T-cell (primary cell): ENCODE measurements at places on chromosomes 1 and 21. TPM values are rescaled to one million over a fixed set of nuclear protein-coding genes. Genes with fewer than 3 reads are reported as not detected.

GRCh38 chr1:214331827-214332423 lies 51.0 kb downstream of the SMYD2 start:
- peak; percentile 46 for DNase-seq

DNA sequence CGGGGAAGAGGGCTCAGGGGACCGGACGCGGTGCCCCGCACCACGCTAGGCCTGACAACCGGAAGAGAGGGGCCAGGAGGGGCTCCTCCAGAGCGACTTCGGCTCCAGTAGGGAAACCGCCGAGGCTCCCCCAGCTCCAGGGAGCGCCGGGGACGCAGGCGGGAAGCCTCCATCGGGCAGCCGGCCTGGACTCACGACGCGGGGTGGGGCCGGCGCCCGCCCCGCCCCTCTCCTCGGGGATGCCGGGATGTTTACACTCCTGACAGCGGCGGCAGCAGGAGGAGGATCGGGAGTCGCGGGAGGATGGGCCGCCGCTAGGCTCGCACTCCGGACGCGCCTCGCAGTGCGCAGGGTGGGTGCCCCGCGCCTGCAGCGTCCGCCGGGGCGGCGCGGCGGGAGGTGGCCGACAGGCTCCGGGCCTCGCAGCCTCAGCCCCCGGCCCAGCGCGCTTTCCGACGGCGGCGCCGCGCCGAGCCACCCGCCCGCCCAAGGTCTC lies at the start of gene NEK7:
Gene NEK7, plus strand, starts transcription at position 254 of the 496 bp plus-strand sequence. CDS start 75,583 bp downstream, outside the sequence.
- peak; percentile 46 for DNase-seq

The TACSTD2 gene
- 0.38 TPM for total RNA-seq

- no peak for DNase-seq
Measured at GRCh38 chr1:174405219-174405618, 42.5 kb upstream of the GPR52 start.

The PLCH2 gene
- 32.8 TPM for total RNA-seq

The SLC19A1 gene
- 19.2 TPM for total RNA-seq
